ENCODE measurements at places on chromosomes 7 and 10. TPM values are rescaled to one million over a fixed set of nuclear protein-coding genes. Genes with fewer than 3 reads are reported as not detected.

DNA sequence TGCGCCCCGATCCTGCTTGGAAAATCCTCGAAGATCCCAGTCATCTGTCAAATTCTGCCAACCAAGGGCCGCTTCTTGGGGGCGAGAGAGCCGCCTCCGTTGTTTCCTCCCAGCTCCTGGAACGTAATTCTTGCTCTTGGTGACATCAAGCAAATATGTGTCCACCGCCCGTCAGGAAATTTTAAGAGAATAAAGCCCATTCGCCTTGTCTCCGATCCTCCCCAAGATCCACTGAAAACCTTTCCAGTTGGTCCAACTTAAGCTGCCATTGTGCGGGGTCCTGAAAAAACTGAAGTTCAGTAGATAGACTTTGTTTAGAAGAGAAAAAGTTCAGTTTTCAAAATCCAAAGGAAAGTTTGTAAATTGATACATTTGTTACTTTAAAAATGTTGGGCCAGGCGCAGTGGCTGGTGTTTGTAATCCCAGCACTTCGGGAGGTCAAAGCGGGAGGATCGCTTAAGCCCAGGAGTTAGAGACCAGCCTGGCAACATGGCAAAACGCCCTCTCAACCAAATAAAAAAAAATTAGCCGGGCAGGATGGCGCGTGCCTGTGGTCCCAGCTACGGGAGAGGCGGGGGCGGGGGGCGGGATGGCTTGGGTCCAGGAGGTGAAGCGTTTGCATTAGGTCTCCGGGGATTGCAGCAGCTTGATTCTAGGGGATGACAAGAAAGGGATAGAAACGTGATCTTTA is 1.0 kb upstream of the ZNF800 start:
- H3K4me1 ChIP-seq: peaks cover 7% of the 10 kb centered on the region
- H3K36me3 ChIP-seq: no peaks in the 10 kb centered on the region

DNA sequence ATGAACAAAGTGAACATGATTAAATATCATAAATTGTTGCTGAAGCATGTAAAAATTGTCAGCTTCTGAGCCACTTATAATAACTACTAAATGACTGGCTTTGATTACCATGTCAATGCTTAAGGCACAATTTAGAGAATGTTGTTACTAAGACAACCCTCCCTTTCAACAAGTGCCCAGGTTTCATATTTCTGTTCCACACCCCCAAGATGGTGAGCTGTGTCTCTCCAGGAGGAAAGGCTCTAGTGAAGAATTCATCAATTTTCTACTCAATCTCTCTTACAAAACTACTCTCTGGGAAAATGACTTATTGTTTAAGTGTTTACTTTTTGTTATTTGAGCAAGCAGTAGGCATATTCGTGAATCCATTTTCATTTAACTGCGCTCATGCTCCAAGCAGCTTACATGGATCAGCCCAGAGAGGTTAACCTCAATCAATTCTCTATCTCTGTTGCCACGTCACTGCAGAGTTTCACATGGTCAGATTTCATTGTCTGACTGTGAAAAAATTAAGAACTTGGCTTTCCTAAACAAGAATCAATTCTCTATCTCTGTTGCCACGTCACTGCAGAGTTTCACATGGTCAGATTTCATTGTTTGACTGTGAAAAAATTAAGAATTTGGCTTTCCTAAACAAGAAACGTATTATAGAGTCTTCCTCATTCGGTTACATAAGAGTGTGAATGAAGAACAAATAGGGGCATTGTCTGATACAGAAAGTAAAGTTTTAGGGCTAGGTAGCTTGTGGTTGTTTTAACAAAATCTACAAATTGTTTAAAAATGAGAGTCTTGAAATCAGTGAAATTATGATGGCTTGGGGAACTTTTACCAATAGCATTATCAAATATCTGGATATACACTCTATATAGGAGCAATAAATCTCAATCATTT is 49.7 kb downstream of the CCDC71L start:
- H3K27me3 ChIP-seq: no peaks in the 10 kb centered on the region
- no peak overlapping the region for H3K4me3 ChIP-seq
- H3K27ac ChIP-seq: no peak overlapping the region
- DNase-seq: no peak

DNA sequence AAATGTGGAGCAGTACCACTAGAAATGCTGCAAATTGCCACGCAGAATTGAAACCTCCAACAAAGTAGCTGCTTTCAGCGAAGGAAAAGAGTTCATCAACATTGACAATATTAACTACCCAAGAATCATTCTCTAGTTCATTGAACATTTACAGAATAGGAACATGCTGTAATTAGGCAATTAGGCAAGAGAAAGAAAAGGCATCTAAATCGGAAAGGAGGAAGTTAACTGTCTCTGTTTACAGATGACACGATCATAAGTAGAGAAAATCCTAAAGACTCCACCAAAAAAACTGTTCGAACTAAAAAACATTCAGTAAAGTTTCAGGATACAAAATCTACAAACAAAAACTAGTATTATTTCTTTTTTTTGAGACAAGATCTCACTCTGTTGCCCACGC is 8.9 kb upstream of the PKD1L1 start:
- no peak overlapping the region for H3K4me3 ChIP-seq
- no peaks in the 10 kb centered on the region for H3K36me3 ChIP-seq
- no peaks in the 10 kb centered on the region for H3K27me3 ChIP-seq
- DNase-seq: no peak
- H3K4me1 ChIP-seq: no peaks in the 10 kb centered on the region

RASA4B gene
- 11.5 TPM for total RNA-seq

All from testis (tissue), 5 donors.